ENCODE measurements at places on chromosomes 5 and 9.

GRCh38 chr5:140312067-140312790, 9.3 kb upstream of the PFDN1 start:
- DNase-seq = no peak

- DNase-seq = no peak
Measured at GRCh38 chr5:158970121-158970520, 129.6 kb downstream of the EBF1 start.

DNA sequence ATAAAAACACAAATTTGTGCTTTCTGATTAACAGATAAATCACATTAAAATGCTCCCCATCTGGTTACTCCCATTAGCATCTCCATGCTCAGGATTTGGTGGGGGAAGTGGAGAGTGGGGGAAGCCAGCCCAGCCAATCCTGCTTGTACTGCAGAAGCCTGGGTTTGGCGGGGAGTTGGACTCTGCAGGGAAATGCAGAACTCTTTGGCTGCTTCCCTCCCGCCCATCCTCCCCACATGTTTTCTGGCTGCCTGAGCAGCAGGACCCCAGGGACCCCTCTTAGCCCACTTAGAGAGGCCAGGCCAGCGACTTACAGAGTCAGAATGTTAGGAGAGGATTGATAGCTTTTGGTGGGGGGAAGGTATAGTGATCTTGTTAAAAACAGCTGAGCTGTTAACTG, 59.5 kb upstream of the FOXI1 start:
- no peak for DNase-seq

DNA sequence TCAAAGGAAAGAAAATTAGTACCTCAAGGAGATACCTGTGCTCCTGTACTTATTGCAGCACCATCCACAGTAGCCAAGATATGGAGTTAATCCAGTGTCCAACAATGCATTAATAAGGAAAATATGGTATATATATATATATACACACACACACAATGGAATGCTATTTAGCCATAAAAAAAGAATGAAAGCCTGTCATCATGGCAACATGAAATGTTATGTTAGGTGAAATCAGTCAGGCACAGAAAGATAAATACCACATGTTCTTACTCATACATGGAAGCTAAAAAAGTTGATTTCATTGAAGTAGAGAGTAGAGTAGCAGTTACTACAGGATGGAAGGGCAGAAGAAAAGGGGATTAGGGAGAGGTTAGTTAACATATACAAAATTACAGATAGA, 601.5 kb downstream of the ANXA1 start:
- no peak for DNase-seq

- no peak for DNase-seq
Measured at GRCh38 chr9:14831661-14832060, 78.6 kb downstream of the FREM1 start.

DNA sequence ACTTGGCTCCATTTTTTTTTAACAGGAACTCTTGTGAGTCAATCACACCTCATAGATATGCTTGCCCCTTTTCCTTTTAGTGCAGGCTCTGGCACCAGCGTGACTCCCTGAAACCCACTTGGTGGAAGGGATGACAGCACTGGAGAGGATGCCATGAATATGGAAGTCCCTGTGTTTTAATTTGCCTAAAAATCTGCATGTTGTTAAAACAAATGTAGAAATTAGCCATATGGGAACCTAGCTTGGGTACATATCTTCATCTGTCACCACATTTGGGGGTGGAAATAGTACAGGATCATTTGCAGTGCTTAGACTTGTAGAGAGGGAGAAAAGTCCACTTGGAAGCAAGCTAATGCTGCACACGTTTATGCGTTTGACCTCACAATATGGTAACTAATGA, 179.0 kb downstream of the EBF1 start:
- DNase-seq = no peak

GRCh38 chr9:28810388-28811075, 1237.3 kb upstream of the C9orf72 start:
- no peak for DNase-seq

DNA sequence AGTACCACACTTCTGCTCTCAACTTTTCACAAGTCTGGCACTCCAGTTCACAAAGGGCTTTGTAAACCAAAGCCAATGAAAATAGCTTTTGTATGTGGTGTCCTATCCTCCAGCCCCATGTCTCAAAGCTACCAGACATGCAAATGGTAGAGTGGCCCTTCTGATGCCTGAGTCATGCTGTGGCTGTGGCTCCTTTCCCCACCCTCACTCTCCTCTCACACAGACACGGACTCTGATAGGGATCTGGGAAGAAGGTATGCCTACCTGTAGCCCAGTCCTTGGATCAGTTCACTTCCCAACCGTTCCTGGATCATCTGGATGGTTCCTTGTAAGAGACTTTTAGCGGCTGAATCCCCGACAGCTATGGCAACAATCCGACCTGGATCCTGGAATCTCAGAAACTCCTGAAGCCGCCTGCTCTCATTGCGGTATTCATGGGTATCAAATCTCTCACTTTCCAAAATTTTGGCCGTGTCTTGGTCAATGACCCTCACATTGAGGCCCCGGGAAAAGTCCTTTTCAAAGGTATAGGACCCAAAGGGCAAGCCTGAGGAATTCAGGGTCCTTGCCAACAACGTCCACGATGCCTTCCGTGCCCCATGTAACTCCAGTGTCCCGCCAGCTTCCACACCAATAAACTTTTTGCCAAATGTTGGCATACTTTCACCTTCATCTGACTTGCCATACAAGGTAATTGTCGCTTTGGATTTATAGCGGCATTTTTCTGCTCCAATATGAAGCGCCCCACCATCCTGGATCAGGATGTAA, 23.4 kb downstream of the CEMIP2 start:
- no peak for DNase-seq

GRCh38 chr5:110512266-110512665, 214.2 kb downstream of the TMEM232 start:
- no peak for DNase-seq

DNA sequence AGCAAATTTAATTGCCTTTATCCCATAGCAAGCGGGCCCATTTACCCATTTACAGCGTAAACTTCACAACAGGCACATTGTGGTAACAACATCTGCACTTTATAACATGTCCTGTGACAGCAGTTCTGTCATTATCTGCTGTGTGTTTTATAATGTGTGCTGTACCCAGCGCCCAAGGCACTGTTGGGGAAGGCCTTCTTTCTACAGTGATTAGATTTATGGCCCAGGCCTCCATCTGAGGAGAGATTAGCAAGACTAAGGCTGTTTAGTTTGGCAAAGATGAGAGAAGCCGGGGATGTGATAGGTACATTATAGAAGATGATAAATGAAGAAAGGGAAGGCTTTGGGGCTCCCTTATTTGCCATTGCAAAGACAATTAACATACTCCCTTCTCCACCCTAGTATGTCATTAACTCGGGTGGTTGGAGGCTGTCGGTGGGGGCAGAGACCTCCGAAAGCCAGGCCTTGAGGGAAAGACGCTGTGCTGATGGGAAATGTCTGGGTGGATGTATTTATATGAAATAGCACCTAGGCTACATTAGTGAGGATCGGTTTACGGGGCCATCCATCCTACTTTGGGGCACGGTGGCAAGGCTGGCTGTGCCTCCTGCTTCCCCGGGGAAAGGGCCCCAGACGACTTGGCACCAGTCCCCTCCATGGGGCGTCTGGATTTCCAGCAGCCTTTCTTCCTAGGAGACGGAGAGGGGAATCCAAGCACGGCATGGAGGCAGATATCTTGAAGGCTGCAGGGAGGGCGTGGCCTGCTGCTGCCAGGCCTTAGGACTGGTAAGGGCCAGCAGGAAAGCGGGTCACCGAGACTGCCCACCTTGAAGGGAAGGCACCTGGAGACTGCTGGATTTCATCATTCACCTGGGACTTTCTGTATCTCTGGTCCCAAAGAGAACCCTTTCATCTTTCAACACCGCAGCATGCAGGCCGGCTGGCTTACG, 64.3 kb upstream of the PTCH1 start:
- DNase-seq = no peak

DNA sequence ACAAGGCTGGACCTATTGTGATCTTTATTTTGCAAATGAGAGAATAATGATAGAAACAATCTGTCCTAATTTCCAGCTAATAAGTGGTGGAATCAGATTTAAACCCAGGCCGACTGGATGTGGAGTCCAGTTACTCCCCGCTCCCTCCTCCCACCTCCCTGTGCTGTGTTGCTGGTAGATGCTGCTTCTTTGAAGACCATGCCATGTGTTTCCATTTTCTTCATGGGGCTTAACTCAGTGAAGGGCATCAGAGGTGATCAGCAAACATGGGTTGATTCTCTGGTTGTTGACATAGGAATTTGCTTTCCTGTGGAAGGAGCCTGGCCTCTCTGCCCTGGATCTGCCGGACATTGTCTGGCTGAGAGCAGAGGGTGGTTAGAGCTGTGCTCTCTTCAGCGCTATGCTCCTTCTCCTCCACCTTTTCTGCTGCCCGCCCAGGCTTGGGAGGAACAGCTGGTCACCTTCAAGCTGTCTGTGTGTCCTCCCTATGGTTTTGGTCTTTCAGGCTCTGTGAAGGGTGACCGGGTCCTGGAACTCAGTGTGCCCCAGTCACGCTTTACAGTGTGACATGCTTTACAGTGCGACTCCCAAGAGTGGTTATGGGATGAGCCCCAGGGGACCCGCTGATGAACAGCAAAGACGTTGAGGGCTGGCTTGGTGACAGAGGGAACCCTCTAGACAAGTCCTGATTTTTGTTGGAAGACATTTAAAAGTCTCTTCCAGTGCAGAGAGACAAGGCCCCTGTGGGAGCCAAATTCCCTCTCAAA, 68.4 kb upstream of the RPS23 start:
- DNase-seq = no peak

DNA sequence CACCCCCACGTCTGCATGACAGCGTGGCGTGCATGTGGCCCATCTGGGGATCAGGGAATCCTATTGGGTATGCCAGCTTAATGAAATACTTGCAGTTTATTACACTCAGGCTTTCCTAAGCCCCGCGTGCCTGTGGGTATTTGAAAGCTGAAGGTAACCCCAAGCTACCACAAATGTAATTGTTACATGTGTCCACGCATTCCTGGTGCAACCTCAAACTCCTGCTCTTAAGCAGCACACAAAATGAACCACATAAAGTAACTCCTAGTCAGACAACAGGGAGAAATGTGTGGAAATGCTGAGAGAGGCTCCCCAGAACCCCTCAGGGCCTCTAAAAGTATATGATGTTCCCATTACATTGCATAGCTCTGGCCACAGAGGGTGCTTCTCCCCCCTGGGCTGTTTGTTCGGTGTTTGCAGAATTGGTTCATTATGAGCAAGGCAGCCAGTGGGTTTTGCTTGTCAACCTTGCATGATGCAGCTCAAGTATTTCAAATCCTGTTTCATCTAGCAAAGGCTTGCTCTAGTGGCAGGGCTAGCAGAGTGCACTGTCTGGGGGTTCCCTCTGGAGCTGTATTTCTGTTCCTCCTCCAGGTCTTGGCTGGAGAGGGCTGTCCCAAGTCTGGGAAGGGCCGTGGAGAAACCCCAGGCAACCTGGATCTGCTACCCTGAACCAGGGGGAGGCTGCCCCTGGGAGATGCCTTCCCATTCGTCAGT, 1.8 kb upstream of the DCANP1 start:
- DNase-seq = no peak

- DNase-seq = no peak
Measured at GRCh38 chr5:170132269-170132975, 26.7 kb downstream of the FOXI1 start.

DNA sequence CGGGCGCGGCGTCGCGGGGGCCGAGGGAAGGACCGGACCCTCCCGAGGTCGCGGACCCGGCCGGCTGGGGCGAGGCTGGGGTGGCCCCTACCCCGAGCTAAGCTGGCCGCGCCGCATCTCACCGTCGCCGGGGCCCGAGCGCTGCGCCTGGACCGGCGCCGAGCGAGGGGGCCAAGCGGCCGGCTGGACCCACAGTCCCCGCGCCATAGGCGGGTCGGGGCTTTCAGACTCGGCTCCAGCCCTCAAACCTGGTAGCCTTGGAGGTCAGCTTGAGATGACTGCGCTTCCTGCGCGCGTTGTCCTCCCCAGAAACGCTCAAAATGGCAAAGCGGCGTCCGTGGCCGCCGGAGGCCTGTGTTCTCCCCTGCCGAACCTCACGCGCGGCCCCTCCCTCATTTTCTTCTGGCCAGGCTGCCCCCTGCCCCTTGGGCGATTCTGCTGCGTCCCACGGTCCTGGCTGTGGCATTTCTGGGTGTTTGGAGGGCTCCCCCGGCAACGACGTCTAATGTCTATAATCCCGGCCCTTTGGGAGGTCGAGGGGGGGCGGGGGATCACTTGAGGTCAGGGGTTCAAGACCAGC, 8.7 kb upstream of the GRIN1 start:
- DNase-seq = no peak

DNA sequence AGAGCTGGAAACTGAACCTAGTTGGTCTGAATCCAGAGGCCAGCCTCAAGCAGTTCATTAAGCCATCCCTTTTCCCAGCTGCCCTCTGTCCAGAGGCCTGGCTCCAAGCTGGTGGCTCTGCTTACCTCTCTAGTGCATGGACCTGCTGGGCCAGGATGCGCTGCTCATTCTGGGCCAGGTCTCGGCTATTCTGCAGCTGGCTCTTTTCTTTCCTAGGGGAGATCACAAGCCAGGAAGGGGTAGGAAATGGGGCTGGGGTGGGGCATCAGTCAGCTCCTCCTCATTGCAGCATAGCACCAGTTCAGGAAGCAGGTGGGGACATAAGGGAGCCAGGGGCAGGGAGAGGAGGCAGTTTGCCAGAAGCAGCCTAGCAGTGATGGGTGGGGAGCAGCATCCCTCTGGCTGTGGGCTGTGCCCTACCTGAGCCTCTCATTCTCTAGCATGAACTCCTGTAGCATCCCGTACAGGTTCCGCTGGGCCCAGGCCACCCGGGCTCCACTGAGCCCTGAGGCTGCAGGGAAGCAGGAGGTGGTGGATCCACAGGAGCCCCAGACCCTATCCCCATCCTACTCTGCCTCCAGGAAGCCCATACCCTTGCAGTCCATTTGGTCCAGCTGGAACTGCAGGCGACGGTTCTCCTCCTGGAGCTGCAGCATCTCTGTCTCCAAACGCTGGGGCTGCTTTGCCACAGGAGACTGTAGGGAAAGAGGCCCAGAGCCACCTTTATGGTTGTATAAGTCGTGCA, 5.2 kb downstream of the KIF12 start:
- no peak for DNase-seq

GRCh38 chr5:133065471-133065870, 13.7 kb downstream of the HSPA4 start:
- no peak for DNase-seq
